DND-41 (cell line): ENCODE measurements at places on chromosomes 12 and 14.

GRCh38 chr14:93002851-93003298, 79.9 kb downstream of the CHGA start:
- H3K27me3 ChIP-seq, result no peaks in the 10 kb centered on the region
- peaks cover 12% of the 10 kb centered on the region; the same call in 1 of the 2 replicates for H3K36me3 ChIP-seq
- no peak overlapping the region for H3K4me3 ChIP-seq
- H3K27ac ChIP-seq, result no peak overlapping the region
- H3K4me1 ChIP-seq, result 0 out of 2 replicates have a peak, but pooled peaks cover 2% of the 10 kb centered on the region

DNA sequence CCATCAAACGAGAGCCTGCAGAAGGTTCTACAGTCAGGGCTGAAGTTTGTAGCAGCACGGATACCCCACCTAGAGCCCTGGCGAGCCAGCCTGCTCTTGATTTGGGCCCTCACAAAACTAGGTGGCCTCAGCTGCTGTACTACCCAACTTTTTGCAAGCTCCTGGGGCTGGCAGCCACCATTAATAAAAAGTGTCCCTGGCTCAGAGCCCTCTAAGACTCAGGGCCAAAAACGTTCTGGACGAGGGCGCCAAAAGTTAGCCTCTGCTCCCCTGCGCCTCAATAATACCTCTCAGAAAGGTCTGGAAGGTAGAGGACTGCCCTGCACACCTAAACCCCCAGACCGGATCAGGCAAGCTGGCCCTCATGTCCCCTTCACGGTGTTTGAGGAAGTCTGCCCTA, 8.9 kb upstream of the PFDN5 start:
- DNase-seq, result no peak
- no peak overlapping the region for H3K4me3 ChIP-seq
- no peak overlapping the region for H3K27ac ChIP-seq
- H3K36me3 ChIP-seq, result peaks cover 84% of the 10 kb centered on the region

GRCh38 chr12:40581889-40582288, 110.3 kb upstream of the CNTN1 start:
- H3K27me3 ChIP-seq, result no peaks in the 10 kb centered on the region
- no peaks in the 10 kb centered on the region for H3K4me1 ChIP-seq
- no peak for DNase-seq
- H3K36me3 ChIP-seq, result no peaks in the 10 kb centered on the region

DNA sequence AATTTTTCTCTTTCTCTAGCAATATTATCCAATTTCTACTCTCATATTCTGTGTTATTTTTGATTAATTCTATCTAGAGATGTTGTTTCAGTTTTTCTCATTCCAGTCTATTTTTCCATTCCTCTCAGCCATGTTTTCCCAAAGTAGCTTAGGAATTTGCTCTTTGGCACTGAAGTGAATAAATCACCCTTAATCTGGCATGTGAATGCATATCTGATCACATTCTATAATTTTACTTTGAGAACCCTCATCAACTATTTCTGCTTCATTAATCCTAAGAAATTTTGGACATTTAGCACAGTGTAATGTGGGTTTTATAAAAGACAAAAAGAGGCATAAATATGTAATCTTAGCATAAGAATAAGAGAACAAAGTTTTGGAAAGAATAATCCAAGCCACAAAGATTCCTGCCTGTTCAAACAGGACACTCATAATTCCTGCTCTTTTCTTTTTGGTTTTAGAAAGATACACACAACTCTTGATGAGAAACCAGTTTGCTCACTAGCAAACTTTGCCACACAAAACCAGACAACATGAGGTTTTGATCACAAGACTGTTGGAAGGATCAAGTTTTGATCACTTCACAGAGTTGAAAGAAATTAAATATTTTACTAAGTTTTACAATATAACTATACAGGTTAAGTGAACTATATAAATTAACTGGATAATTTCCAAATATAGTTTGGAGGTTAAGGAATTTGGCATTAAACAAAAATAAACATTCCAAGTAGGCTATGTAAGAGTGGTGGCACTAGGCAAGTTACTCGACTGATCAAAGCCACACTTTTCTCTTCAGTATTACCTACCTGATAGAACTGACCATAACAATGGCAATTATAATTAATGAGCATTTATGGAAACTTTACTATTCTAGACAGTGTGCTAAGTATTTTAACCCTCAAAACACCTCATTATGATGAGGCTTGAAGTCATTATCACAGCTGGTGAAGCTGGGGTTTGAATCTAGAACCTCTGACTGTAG, 226.6 kb upstream of the TMTC1 start:
- no peaks in the 10 kb centered on the region for H3K4me1 ChIP-seq
- H3K36me3 ChIP-seq, result no peaks in the 10 kb centered on the region
- DNase-seq, result no peak
- no peak overlapping the region for H3K4me3 ChIP-seq

GRCh38 chr12:91819132-91819447, 326.6 kb downstream of the BTG1 start:
- no peaks in the 10 kb centered on the region for H3K4me1 ChIP-seq
- H3K27me3 ChIP-seq, result no peaks in the 10 kb centered on the region
- no peak overlapping the region for H3K4me3 ChIP-seq
- DNase-seq, result no peak
- no peaks in the 10 kb centered on the region for H3K36me3 ChIP-seq

- no peak overlapping the region for H3K4me3 ChIP-seq
- peak; percentile 15 for DNase-seq
- H3K27ac ChIP-seq, result no peak overlapping the region
- H3K27me3 ChIP-seq, result peaks cover 13% of the 10 kb centered on the region
- no peaks in the 10 kb centered on the region for H3K36me3 ChIP-seq
Measured at GRCh38 chr12:8687846-8688601, 9.8 kb upstream of the RIMKLB start.

DNA sequence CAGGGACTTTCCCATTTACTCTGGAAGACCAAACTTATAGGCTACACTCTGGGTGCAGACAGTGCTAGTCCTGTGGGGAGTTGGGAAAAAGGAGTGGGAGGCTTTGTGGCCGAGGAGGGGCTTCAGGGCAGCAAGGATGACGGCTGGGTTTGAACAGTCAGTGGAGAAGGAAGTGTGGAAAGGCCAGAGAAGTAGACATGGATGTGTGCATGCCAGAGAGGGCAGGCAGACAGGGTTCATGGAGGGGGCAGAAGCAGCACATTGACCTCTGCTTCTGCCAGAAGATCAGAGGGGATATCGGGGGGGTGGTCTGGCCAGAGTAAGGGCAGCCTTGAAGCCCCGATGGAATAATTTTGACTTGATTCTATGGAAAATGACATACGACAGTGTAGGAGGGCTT, 27.2 kb upstream of the KCNA5 start:
- no peak overlapping the region for H3K4me3 ChIP-seq
- no peak for DNase-seq
- H3K36me3 ChIP-seq, result no peaks in the 10 kb centered on the region
- no peak overlapping the region for H3K27ac ChIP-seq
- no peaks in the 10 kb centered on the region for H3K4me1 ChIP-seq

GRCh38 chr12:10276774-10277173, 30.9 kb upstream of the KLRD1 start:
- no peak overlapping the region for H3K27ac ChIP-seq
- no peak overlapping the region for H3K4me3 ChIP-seq
- H3K36me3 ChIP-seq, result no peaks in the 10 kb centered on the region
- peaks cover 7% of the 10 kb centered on the region for H3K27me3 ChIP-seq
- H3K4me1 ChIP-seq, result no peaks in the 10 kb centered on the region

- no peak overlapping the region for H3K4me3 ChIP-seq
- H3K27me3 ChIP-seq, result no peaks in the 10 kb centered on the region
- no peaks in the 10 kb centered on the region for H3K4me1 ChIP-seq
- DNase-seq, result no peak
- H3K36me3 ChIP-seq, result no peaks in the 10 kb centered on the region
Measured at GRCh38 chr12:88300931-88301330, 158.8 kb downstream of the TMTC3 start.

DNA sequence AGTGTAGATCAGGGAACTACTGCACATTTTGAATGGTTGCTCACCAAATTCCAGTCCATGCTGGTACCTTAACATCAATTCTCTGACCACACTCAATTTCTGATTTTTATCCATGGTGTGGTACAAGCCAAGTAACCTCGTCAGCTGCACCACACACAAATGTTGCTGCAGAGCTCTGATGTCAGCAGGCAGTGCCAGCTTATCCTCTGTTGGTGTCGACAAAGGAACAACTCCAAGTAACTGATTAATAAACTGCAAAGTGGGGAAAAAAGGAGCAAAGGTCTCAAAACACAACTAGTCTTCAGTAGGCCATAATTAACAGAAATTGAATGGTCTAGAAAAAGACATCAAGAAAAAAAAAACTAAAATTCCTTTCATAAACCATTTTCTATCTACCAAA, 47.4 kb downstream of the NAA25 start:
- H3K27ac ChIP-seq, result no peak overlapping the region
- DNase-seq, result no peak
- H3K4me1 ChIP-seq, result no peaks in the 10 kb centered on the region

GRCh38 chr12:32025906-32026305, 66.7 kb downstream of the RESF1 start:
- DNase-seq, result peak; percentile 80
- H3K27me3 ChIP-seq, result no peaks in the 10 kb centered on the region
- H3K36me3 ChIP-seq, result no peaks in the 10 kb centered on the region
- H3K4me1 ChIP-seq, result peaks cover 30% of the 10 kb centered on the region
- H3K4me3 ChIP-seq, result no peak overlapping the region
